ENCODE measurements at places on chromosomes 5 and 9.

- no peak for DNase-seq
These were observed 12.1 kb downstream of the MELK start for GRCh38 chr9:36584620-36585460.

DNA sequence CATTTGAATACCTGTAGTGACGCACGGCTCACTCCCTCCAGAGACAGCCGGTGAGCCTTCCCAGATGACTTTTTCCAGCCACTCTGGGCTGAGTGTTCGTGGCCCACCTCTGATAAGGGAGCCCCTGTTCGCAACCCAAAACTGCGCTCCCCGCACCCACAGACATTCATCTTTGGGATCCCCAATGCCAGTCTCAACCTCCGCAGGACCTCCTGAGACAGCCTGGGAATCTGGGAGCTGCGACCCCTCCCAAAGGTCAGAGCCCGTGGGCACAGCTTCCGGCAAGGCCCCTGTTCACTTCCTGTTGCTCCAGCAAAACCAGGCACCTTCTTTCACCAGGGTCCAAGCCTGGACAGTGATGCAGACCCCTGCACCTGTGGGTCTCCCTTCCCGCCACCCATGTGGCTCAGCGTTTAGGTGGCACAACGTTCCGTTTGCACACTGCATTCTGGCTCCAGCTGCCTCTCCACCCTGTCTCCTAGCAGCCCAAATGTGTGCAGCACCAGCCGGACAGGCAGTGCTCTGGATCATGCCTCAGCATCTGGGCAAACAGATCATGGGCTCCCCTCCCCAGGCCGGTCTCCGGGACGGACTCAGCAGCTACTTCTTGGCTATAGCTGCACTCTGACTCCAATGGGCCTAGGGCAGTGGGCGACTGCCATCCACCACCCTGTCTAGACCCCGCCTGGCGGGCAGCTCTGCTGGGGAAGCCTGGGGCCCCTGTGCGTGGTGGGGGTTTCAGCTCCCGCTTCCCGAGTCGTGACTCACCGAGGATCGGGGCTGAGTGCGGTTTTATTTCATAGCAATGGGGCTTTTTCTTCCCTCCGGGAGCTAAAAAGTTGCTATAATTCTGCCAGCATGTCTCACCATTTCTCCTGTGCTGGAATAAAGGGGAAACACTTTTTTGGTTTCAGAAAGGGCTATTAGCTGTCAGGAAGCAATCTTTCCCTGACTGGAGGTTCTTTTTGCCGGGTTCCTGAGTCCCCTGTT lies 156.0 kb downstream of the OLFM1 start:
- no peak for DNase-seq

GRCh38 chr9:119905724-119906123 lies 536.5 kb upstream of the BRINP1 start:
- no peak for DNase-seq

DNA sequence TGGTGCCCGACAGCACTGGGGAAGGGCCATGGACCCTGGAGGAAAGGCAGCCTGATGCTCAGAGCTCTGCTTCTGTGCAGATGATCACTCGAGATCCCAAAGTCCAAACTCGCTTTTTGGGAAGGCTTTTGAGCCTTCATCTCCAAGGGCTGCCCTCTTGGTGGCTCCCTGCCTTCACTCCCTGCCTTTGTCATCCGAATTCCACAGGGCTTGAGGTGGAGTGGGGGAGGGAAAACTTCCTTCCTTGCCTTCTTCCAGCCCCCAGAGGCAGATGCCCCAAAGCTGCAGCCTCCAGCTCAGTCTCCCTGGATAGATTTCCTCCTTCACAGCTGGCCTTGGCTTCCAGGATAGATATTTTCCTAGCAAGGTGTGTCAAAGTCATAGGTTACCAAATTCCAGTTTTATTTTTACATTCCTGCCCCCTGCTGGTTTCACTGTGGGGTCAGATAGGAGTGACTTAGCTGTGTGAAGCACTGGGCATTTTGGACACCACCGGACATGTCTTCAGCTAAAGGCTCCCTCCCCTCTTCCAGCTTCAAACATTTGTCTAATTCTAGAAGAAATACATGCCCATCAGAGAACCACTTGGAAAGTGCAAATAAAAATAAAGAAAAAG lies 268.2 kb downstream of the HSPA4 start:
- DNase-seq = no peak

- DNase-seq = no peak
These were observed 636.3 kb upstream of the TYRP1 start for GRCh38 chr9:12056874-12057273.

GRCh38 chr9:89888233-89888632 lies 283.4 kb downstream of the GADD45G start:
- no peak for DNase-seq

DNA sequence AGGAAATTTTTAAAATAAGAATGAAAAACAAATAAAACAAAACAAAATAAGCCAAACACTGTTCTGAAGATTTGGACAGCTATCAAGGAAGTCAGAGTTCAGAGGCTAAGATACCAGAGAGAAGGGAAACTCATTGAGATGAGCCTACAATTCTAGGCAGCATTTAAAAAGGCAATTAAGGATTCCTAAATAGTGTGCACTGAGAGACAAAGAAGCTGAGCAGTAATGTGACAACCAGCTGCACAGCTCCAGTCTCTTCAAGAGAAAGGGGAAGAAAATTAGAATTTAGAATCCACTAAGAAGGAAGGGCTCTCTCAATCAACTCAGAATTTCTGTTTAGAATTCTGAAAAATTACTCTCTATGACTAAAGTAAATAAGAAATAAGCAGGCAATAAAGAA lies 246.7 kb upstream of the COX7C start:
- DNase-seq = no peak

GRCh38 chr5:44652674-44653073 lies 156.1 kb upstream of the MRPS30 start:
- DNase-seq = no peak

DNA sequence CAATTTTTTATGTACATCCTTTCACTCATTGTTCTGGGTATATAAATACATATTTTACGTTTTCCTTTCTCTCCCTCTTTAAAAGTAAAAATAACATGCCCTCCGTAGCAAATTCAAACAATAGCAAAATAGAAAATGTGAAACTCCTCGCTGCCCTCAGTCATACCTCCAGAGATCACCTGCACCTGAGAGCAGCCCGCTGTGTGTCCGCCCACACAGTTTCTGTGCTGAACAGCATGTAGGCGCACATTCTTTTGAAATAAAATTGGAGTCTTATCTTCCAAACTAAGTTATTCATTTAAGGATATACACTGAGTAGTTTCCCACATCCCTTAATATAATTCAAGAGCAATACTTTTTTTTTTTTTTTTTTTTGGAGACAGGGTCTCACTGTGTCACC lies 255.7 kb downstream of the AOPEP start:
- no peak for DNase-seq

DNA sequence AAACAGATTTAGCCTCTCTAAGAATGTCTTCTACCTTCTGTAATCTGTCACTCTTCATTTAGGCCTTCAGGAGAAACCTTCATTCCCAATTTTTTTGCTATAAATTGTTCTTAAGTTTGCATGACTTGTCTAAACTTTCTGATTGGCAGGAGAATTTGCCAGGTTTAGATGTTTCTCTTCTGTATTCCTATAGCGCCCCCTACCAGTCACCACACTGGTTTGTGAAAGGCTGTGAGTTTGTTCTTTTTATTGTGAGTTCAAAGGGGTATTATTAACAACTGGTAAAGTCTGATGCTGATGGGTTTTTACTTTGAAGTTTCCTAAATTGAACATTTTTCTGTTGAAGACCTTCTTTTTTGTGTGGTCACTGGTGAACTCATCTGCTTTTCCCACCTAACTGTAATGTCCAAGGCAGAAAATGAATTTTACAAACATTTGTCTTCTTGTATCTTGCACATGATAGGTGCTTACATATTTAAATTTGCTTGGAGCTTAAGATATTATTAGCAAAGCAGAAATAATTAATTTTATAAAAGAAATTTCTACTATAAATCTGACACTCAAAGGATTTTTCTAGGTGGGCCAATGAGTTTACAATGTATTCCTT lies 18.4 kb upstream of the F2RL2 start:
- DNase-seq = no peak

DNA sequence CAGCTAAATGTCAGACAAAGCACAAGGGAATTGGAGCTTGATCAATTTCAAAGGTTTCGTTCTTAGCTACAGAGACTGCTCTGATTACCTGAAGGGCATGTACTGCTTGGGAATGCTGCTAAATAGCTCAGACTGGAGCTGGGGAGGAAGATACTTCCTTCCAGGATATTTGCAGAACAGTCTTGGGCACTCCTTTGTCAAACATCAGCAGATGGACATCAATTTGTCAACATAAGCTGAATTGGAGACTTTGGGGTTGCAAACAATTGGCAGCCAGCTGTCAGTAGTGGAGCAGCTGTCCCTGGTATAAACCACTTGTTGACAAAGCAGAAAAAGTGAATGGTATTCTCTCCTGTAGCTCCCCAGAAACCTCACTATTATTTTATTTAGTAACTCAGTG lies 182.0 kb downstream of the CCDC192 start:
- DNase-seq = no peak

DNA sequence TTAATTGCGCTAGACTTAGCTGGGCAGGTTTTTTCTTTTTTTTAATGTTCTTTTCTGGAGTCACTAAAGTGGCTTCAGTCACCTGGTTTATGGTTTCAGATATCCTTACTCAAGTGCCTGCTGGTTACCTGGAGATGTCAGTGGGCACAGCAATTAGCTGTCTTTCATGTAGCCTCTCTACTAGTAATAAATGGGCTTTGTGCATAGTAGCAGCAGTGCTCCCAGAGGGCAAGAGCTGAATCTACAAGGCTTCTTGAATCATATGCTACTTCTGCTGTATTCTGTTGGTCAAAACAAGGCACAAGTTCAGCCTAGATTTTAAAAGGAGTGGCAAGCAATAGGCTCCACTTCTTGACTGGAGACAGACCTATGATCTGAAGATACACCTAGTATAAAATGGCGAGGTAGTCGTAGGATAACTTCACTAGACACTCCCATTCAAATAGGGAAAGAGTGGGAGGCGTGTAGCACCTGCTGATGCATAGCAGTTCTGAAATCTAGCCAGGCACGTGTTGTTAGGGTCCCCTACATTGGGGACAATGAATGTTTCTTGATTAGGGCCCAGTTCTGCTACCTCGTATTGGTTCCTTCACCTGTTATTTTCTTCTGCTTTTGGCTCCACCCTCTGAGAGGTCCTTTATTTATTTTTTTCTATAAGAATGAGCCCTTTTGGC lies 7.0 kb downstream of the SCAMP1 start:
- DNase-seq = no peak

GRCh38 chr9:133322701-133323100 lies 13.3 kb downstream of the SURF6 start:
- no peak for DNase-seq

GRCh38 chr5:135119481-135119880 lies 85.5 kb upstream of the PITX1 start:
- no peak for DNase-seq

- DNase-seq = no peak
These were observed 3.8 kb downstream of the ADAMTS13 start for GRCh38 chr9:133426011-133426410.

DNA sequence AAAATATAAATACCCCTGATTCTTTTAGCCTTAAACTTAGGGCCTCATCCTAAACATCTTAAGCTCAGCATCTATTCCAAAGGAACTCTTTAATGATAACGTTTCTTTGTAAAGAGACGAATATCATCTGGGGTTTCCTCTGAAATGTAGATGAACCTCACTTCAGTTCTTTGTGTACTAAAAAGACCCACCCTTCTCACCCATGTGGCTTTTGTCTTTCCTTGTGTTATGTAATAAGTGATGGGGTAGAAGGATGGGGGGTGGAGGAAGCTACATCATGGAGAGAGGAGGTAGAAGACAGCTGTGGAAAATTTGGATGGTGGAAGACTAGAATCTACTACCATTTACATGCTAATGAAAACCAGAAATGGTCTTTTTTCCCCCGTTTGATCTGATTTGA lies 111.0 kb downstream of the NDUFS4 start:
- no peak for DNase-seq

DNA sequence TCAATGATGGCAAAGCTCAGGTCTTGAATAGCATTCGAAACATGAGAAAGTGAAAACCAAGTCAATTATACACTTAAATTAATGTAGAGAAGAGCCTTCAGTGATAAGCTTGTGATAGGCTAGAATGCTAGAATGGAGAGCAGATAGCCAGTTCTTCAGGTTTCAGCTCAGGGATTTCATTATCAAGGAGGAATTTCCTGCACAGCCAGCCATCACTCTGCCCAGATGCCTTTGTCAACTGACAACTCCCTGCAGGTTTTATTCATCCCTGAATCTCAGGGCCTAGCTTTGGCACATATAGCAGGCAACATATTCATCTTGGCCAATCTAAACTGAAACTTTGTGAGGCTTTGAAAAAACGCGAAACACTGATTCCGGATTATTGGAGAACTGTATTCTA lies 199.3 kb upstream of the CDH6 start:
- no peak for DNase-seq

DNA sequence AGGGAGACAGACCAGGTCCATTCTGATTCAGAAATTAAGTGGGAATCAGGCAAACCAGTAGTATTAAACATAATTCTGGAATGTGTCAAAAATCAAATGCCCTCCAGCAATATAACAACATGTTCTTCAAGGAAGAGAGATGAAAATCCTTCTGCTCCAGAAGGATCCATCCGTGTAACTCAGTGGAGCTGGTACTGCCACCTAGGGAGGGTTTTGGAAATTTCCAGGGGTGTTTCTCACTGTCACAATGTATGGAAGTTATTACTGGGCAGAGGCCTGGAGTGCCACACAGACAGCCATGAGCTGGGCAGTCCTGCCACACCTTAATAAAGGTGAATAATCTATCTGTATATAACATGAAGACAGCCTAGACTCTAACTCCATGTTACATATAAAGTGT lies 87.5 kb downstream of the TTLL11 start:
- DNase-seq = no peak

DNA sequence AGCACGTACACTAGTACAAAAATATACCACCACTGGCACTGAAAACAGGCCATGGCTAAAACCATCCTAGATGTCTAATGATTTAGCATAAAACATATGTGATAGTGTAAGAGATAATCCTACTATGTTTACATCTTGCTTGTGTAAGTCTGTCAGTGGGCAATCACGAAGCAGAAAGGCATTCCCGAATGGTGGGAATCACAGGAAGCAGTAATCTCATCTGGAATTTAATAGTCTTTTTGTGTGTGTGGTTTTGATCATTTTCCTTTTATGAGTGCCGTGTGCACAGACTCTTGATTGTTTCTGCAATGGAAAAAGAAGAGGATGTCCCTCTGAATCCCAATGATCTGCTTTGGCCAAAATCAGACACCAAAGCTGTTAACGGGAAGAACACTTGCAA lies 200.5 kb downstream of the EBF1 start:
- no peak for DNase-seq

DNA sequence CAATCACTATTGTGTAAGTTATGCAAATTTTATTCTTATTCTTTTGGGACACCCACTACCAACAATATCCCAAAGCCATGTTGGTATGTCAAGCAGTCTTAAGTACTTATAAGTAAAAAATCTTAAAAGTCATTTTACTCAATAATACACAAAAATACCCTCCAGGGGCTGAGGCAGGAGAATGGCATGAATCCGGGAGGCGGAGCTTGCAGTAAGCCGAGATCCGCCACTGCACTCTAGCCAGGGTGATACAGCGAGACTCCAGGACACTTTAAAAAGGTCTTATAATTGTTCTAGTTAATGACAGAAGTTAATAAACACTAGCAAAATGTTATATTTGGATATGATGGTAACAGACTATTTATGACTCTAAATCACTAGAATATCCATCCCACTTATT lies 16.8 kb downstream of the CLINT1 start:
- no peak for DNase-seq
